Activated CD4-positive, CD25-positive, alpha-beta regulatory T cell treated with anti-CD3 and anti-CD28 coated beads, Interleukin-2, amount 50 U/mL, for 24 hours (primary cell): ENCODE measurements at places on chromosomes 1 and 21.

GRCh38 chr1:165075725-165076370 is 280.7 kb downstream of the LMX1A start:
- no peak for ATAC-seq

- ATAC-seq, result no peak
Observed at GRCh38 chr1:218480588-218481099, 135.5 kb downstream of the TGFB2 start.

GRCh38 chr1:36528361-36529349 is 45.9 kb upstream of the CSF3R start:
- no peak for ATAC-seq

DNA sequence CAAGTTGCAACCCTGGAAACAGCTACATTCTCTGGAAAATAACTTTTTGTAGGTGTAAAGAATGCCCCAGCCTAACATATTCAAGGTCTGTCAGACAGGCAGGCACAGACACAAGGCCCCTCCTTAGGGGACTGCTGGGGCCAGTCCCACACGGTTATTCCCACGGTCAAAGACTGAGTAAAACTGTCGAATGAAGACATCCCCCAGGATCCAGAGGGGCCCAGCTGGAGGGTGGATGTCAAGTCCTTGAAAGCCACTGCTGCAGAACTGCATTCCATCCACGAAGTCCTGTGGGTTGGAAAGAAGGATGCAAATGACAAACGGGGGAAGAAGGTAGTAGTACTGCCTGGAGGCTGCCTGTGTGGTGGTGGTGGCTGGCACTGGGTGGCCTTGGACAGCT is 6.9 kb upstream of the RAB7B start:
- ATAC-seq, result no peak

DNA sequence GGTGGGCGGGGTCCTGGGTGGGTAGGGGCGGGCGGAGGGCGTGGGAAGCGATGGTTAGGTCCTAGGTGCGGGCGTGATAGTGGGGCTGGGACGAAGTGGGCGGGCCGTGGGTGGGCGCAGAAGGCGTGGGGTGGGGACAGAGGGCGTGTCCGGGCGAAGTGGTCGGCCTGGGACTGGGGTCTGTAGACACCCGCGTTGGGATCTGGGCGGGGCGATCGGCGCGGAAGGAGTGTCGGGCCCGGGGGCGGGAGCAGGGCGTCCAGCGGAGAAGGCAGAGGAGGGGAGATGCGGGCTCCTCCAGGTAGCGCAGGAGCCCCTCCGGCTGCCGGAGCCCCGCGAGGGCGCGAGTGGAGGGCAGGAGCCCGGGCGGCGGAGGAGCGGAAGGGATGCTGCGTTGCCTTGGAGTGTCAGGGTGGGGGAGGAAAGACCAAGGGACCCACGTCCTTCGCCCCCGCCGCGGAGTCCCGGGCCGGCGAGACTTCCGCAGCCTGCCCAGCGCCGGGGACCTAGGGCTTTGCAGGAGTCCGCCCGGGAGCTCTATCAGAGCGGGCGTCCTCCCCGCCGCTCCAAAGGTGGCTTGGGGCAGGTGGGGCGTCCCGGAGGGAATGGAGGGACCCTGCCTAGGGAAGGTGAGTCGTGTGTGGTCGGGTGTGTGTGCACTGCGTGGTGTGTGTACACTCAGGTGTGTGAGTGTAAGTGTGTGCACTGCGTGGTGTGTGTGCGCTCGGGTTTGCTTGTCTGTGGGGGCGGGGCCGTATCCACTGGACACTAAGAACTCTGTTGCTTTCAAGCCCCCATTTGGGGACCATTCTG is 27.0 kb upstream of the PRSS38 start:
- ATAC-seq, result peak; percentile 62

DNA sequence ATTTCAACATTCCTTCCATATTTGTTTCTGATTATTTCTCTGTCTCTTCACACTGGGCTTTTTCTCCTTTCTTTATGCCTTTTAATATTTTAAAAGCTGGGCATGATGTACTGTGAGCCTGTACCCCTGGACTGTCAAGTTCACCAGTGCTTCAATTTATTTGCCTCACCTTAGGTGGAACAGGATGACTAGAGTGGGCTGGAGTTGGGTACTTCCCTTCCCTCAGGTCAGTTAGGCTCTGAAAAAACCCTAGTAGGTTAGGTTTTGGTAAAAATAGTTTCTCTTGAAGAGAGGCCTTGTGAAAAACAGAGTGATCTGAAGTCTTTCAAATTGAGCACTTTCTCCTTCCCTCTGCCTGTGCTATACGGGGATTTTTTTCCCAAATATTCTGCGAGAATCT is 163.0 kb upstream of the LYPLAL1 start:
- no peak for ATAC-seq

GRCh38 chr1:214471458-214471857 is 79.9 kb downstream of the PTPN14 start:
- ATAC-seq, result no peak
